ENCODE measurements at places on chromosomes 2 and 18.
A peak's percentile ranks its signal among the peaks of the same experiment; 100 is the strongest.

GRCh38 chr2:149768320-149768799 lies 180.8 kb upstream of the MMADHC start:
- no peak for DNase-seq

- DNase-seq = no peak
Observed at GRCh38 chr2:108998911-108999310, 9.9 kb upstream of the EDAR start.

DNA sequence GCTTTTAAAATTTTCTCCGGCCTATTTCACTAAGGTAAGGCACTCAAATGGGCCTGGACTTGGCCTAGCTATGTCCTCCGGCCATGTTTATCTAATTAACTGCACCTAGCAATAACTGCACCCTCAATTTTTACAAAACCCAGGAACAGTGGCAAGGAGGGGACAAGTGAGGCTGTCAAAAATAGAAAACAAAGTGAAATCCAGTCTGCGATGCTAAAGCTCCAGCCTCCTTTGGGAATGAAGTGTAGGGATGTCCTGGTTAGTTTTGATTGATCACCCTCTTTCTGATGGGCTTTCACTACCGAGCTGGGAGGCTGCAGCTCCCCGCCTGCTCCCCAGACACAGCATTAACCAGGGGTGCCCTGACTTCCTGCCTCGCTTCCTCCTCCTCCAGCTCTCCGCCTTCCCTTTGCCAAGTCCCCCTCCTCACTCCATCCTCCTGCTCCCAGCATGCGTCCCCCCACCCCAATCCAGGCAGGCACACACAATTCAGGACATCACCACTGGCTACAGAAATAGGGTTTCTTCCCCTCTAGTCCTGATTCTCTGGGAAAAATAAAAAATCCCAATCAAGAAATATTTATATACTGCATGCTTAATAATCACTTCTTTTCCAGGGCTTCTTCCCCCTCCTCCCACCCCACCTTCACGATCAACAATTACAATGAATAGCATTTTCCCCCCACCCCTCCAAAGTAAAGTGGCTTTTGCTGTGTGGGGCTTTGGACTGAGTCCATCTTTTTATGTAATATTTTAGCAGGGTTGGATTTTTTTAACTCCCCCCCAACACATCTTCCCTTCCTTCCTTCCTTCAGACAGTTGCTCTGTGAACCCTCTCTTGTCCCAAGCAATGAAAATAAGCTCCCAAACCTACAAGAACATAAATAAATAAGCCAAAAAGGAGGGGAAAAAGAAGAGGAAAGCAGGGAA lies 3.3 kb upstream of the POU3F3 start:
- DNase-seq = no peak

DNA sequence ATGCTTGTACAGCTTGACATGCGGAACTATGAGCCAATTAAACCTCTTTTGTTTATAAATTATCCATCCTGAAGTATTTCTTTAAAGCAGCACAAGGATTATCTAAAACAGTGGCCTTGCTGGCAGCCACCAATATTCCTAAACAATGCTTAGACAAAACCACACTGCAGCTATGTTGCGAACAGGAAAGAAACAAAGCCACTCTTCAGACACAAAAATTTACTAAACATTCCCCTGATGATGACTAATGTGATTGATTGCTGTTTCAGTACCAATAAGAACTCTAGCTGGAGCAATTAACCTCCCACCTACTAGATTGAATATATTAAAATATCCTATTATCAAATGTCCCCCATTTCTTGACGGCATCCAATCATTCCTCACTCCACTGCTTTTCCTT lies 325.8 kb upstream of the REG3G start:
- DNase-seq = no peak

- no peak for DNase-seq
Observed at GRCh38 chr2:45808294-45808800, 156.9 kb downstream of the PRKCE start.

- peak; percentile 8 for DNase-seq
Observed at GRCh38 chr2:152097290-152097800, 1.5 kb downstream of the CACNB4 start.

- no peak for DNase-seq
Observed at GRCh38 chr2:55772109-55772980, 78.7 kb upstream of the PNPT1 start.

- DNase-seq = no peak
Observed at GRCh38 chr2:118607641-118608040, 239.8 kb downstream of the EN1 start.

GRCh38 chr2:208042041-208042440 lies 16.7 kb upstream of the PLEKHM3 start:
- no peak for DNase-seq

- DNase-seq = no peak
Observed at GRCh38 chr2:53104263-53104662, 663.3 kb upstream of the CHAC2 start.
